ENCODE measurements at places on chromosomes 5 and 9.
A peak's percentile ranks its signal among the peaks of the same experiment; 100 is the strongest.

- no peak for DNase-seq
Observed at GRCh38 chr5:54113060-54113459, 197.3 kb downstream of the ARL15 start.

- no peak for DNase-seq
Observed at GRCh38 chr5:96973532-96974401, 37.9 kb downstream of the LNPEP start.

- no peak for DNase-seq
Observed at GRCh38 chr5:428754-429452, 14.1 kb upstream of the EXOC3 start.

DNA sequence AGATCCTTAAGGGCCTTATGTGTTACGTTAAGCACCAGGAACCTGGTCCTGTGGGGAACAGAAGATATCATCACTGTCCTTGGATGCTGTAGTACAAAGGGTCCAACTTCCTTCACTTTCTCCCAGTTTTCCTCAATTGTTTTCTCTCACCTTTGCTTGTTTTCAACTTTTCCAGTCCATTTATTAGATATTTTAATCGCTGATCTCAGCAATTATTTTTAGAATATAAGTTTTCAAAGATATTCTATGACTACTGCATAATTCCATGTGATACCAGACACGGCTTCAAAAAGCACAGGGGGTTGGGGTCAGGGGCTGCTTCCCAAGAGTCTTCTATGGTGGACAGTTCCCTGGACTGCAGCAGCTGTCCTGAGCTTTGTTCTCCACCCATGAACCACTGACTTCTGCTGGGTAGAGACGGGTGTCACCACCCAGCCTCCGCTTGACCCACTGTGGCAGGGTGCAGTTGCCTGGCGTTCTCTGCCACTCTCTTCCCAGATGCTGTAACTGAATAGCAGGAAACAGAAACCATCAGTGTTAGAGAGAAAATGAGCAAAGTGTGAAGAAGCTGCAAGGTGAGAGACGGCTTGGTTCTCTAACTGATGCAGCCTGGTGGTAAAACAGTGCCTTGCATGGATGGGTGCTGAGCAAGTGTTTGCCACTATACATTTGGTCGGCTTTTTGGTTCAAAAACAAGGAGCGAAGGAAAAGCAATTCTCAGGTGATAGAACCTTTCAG, 383.0 kb downstream of the RAB3C start:
- DNase-seq = no peak

GRCh38 chr9:34689512-34689911, 1.6 kb downstream of the CCL19 start:
- no peak for DNase-seq

DNA sequence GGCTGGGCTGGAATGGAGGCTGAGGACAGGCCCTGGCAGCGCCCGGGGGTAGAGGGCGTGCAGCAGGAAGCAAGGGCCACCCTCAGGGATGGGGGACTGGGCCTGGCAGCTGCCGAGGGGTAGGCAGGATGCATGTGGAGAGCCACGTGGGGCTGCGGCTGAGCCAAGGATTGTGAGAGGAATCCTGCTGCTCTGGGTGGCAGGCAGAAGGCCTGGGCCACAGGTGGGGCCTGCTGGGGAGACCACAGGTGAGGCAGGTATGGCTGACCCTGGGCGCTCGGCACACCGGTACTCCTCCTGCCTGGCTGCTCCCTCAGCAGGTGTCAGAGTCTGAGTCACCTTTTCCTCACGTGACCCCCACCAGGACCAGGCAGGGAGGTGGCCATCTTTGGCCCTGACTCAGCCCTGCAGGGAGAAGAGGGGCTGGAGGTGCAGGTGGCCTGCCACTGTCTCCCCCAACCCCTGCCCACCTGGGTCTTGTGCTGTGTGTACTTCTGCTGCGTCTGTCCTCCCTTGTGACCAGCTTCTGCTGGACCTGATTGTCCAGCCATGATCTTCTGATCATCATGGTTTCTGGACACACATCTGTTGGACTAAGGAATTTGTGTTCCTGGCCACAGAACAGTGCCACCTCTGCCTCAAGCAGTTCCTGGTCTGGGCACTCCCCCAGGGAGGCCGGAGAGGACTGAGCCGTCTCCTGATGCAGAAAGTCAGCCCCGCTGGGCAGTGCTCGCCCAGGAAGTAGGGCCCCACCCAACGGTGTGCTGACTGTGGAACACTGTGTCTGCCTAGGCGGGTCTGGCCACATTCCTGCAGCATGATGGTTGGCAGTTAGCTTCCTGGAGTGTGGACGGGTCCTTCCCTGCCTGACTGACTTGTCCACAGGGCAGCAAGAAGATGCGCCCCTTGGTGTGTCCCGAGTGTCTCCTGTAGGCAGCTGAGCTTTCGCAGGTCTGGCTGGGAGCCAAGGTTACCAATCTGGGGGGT, 6.4 kb downstream of the ARRDC1 start:
- DNase-seq = peak; percentile 80

DNA sequence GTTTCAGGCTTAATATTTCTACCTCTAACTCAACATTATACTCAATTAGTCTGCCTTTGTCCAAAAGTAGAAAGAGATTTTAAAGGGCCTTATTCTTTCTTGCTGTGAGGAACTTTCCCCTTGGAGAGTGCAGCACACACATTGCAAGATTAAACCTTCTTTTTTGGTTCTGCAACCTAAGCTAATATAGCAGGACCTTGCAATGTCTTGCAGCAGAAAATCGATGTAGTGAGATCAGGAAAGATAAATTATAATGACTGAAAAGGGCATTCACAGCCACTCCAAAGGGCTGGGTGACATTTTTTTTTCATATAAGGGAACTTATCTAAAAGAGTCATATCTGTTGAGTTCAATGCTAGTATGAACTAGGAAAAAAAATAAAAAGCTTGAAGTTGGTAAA, 422.7 kb upstream of the ADAMTS16 start:
- no peak for DNase-seq

GRCh38 chr9:136197084-136197875, 7.6 kb downstream of the LHX3 start:
- DNase-seq = no peak

DNA sequence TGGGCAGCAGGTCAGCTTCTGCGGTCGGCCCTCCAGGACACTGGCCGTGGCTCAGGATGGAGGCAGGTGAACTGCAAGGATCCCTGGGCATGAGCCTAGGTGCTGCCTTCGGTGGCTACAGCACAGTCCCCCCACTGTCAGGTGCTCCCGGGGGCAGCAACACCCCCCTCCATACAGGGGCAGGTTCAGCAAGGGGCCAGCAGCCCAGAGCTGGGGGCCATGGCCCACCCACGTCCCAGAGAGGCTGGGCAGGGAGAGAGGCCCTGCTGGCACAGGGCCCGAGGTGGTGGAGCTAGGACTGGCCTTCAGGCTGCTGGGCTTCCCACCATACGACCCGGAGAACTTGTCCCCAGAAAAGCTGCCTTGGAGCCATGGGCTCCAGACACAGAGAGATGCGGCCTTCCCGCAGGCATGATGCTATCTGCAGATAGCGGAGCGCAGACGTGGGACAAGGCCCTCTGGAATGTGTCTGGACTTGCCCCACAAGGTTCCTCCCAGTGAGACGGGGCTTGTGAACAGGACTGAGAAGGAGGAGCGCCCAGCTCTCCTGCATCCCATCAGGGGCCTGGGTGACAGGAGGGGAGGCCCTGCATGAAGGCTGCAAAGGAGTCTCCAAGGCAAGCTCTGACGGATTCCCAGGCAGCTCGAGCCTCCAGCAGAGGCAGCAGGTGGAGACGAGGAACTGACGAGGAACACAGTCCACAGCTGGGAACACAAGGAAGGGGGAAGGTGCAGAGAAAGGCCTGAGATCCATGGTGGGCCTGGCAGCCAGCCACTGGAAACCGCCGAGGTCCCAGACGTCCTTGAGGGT, 111.1 kb downstream of the VAV2 start:
- peak; percentile 26 for DNase-seq

- DNase-seq = no peak
Observed at GRCh38 chr5:15300141-15300540, 199.8 kb upstream of the FBXL7 start.

DNA sequence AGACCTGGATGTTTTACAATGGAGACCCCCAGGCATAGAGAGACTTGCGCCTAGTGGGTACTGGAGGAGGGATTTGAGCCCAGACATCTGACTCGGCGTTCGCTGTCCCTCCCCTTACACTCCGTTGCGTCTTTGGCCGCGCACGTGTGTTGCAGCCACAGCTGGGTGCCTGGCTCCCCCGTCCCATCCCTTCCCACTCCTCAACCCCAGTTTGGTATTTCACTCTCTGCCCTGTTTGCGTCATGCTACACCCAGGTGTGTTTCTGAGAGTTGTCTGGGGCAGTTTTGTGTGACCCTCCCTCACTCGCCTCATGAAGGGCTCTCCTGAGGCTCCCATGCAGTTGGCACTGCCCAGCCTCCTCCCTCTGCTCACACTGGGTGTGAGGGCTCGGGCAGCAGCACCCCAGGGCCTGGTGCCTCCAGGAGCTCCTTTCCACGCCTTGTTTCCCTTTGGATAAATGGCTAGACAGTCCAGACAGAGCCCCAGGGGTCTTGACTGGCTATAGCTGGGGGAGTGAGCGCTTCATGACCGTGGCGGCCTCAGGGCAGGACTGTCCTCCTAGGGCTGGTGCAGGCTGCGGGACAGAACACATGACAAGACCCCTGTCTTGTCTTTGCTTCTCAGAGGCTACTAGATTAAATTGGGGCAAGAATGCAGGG, 13.6 kb downstream of the TCF7 start:
- no peak for DNase-seq

DNA sequence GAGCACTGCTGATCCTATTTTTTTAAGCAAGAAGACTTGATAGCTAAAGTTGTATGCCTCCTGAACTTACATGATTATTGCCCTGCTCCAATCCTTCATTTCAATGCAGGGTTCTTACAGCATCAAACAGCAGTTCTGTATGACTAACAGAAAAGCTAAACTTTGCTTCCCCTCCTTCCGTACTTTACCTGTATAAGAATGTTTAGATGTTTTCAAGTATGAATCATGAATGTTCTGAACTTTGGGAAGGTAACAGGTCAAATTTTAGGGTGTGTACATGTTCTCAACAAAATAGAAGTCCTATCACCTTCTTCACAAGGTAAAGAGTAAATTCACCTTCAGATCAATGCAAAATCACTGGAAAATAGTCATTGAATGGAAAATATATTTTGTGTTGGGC, 972.6 kb upstream of the SEMA6A start:
- no peak for DNase-seq

- DNase-seq = peak; percentile 60
Observed at GRCh38 chr9:113993838-113994540, 84.1 kb downstream of the AMBP start.

- DNase-seq = peak; percentile 14
Observed at GRCh38 chr9:5043381-5043780, 58.3 kb downstream of the JAK2 start.

GRCh38 chr9:16628413-16628812, 242.1 kb downstream of the BNC2 start:
- peak; percentile 49 for DNase-seq

GRCh38 chr5:137281201-137281600, 217.9 kb downstream of the SPOCK1 start:
- DNase-seq = no peak

GRCh38 chr9:123359546-123359945, 3.5 kb downstream of the CRB2 start:
- DNase-seq = no peak
